ENCODE measurements at places on chromosomes 7 and 10.

DNA sequence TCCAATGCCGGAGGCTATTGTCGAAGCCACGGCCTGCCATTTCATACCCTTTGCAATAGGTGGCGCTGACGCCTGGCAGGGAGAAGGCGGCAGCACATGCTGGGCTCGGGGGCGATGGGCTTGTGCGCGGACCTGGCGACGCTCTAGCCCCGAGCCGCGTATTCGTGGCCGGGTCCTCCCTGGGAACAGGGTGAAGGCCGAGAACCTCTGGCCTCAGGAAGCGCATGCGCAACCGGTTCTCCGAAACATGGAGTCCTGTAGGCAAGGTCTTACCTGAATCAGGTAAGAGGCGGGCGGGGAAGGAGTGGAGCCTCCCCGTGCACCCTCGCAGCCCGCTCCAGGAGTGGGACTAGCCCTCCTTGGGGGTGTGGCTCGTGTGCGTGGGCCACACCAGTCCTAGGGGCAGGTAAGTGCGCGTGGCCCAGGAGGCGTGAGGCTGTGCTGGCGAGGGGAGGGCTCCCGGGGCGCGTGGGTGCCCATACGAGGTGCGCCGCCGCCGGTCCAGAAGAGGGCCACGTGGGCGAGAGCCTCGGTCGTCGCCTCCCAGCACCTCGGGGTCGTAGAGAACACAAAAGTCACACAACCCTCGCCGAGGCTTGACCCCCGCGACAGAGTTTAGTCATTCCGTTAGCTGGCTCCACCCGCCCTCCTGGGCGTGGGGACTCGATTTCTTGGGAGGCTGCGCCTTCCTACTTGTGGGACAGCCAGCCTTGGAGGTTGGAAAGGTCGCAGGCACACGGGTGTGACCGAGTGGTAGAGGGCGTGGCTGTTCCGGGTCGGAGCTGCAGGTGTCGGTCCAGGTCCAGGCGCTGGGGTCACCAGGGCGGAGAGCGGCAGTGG is 5.6 kb upstream of the MEST start:
- peak; percentile 12 for DNase-seq

DNA sequence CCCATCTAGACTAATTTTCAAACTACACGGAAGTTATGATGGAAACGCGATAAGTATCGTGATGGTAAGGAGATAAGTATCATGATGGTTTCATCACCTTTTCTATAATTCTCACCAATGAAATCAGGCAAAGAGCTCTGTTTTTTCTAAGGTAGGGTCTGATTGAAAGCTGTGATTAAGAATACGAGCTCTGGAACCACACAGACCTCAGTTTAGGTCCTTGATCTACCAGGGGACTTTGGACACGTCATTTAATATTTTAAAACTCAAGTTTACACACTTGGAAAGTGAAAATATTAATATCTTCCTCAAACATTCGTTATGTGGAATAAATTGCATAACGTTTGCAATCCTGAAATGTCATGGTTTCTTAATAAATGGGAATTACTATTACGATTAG is 538.2 kb upstream of the CELF2 start:
- no peak for DNase-seq

DNA sequence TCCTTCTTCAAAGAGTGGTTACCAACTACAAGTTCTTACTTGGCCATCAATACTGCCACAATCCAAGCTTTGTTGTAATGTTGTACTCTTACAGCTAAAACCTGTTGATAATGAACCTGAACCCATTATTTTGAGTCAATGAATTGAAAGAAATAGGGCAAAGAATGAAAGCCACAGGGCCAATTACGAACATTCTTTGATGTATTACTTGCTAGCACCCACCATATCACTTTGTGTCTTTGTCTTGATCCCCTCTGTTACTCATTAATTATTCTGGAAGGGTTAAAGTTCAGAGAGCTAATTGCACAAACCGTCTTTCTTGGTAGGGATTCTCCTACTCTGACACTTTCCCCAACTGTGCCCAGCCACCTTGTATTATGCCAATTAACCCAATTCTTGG is 53.2 kb upstream of the TFEC start:
- DNase-seq: no peak

DNA sequence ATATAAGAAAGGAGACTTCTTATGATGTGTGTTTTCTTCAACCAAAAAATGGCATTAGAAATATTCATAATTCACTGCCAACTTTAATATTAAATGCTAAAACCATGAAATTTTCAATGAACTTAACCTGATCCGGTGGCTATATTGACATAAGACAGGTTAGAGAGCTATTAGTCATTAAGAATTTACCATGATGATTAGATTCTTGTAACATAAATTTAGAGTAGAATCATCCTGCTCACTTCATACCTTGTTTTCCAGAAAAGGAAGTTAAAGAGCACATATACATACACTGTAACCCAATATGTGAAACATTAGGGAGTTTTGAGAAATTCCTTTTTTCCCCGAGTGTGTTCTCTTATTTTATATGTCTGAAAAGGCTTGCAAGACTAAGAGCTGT is 430.3 kb upstream of the SEMA3A start:
- DNase-seq: no peak

GRCh38 chr10:95755511-95756004 is 405 bp upstream of the ENTPD1 start:
- no peak for DNase-seq

DNA sequence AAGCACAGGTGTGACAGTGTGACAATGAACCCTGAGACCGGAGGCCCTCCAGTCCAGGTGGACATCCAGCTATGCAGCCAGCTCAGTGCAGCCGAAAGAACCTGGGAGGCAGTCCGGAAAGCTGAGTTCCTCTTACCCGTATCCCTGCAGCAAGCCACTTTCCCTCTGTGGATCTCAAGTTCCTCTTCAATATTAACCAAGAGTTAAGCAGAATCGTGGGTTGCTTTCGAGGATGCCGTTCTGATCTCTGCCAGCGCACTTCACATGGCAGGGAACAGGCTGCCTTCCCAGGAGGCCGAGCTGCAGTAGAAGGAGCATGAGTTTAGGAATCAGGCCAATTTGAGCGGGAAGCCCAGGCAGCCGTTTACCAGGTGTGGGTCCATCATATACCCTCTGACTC is 591.6 kb downstream of the SDK1 start:
- no peak for DNase-seq

GRCh38 chr10:69847458-69847857 is 45.8 kb downstream of the COL13A1 start:
- DNase-seq: no peak

GRCh38 chr10:68897336-68897741 is 3.8 kb upstream of the DDX50 start:
- DNase-seq: no peak

DNA sequence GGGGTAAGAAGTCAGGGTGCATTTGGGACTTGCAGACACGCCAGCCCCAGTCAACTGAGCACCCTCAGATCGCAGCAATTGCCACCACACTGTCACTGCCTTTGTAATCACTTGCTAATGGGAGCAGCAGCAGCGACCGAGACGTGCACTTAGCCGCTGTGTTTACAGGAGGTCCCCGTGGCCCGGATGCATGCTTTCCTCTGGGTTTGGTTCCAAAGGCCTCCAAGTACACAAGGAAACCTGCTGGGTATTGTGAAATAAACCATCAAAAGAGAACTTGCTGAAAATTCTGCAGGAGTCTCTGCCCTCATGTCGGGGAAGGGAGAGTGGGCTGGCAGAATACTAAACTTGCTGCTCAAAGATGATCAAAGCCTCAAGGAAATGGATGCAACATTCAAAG is 341.7 kb downstream of the DNAJB6 start:
- DNase-seq: no peak

GRCh38 chr7:16462431-16462889 is 3.1 kb downstream of the SOSTDC1 start:
- DNase-seq: no peak

DNA sequence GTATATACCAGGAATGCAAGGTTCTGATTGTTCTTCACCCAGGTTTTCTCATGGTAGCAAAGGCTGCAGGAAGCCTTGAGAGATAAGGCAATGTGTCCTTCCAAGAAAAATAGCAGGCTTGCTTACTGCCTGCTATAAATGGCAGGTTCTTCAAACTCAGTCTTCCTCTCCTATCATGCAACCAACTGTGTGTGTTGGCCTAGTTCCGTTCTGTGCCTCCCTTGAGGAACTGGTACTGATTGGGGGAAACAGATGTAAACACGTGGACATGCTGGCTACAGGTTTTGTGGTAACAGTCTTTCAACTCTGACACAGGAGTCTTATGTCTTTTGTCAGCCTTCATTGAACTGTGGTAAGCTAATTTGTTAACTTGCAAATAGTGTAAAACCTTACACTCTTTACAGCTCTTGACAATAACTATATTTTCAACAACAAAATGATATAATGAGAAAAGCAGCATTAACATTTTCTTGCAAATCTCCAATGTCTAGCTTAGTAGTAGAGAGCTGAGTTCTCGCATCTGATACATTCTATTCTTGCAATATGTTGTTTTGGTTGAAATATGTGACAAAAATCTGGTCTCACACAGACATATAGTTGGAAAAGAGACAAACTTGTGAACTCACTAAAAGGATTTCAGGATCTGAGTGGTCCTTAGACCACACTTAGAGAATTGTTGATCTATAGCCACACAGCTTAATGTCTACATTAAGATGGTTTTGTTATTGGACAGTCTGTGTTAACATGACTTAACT is 54.7 kb upstream of the LSM8 start:
- DNase-seq: no peak

DNA sequence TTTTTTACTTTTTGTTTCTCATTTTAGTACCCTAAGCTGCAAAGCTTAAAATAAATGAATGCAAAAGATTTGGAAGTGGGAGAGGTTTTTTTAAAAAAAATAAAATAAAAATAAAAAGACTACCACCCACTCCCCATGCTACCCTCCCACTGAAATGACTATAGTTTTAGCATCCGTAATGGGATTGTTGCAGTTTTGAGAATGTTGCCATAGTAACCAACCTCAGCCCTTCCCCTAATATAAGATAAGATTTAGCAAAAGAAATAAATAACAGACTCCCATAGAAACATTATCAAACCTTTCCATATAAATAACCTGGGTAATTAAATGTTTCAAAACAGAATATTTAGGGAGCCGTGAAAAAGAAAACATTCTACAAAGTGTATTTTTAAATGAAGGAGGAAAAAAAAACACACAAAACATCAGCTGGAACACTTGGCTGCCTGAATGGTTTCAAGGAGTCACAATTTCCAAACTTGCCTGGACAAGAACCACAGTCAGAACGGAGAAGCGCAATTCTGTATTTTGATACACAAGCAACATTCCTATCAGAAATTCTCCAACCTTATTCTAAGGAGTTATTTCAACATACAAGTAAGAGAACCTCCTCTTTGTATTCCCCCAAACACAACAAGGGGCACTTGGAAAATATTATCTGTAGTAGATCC is 57.4 kb downstream of the DGKI start:
- no peak for DNase-seq

GRCh38 chr10:89035461-89035860 is 44.9 kb downstream of the FAS start:
- DNase-seq: no peak

GRCh38 chr10:35928748-35929147 is 286.7 kb upstream of the FZD8 start:
- DNase-seq: no peak

DNA sequence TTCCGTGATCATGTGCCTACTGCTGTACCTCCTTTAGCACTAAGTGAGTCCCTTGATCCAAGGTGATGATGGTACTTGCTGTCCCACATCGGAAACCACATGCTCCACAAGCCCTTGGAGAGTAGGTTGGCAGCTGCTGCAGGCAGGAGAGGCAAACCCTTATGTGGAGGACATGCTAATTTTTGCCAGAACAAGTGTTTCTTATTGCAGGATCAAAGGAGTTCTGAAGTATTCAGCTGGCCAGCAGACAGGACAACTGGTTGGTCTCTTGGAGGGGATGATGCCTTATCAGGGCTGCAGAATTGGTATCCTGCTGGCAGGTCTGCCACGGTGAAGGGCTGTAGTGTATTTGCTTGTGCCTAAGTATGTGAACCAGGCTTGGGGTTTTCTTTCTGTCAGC is 36.8 kb downstream of the NACAD start:
- DNase-seq: no peak
